Neural crest cell (in vitro differentiated cells): ENCODE measurements at places on chromosomes 6 and 20. TPM values are rescaled to one million over a fixed set of nuclear protein-coding genes. Genes with fewer than 3 reads are reported as not detected.

Gene OOEP
- not detected in 2 replicates for total RNA-seq

GRCh38 chr20:58173930-58174707, 54.3 kb downstream of the ANKRD60 start:
- no peak for DNase-seq

DNA sequence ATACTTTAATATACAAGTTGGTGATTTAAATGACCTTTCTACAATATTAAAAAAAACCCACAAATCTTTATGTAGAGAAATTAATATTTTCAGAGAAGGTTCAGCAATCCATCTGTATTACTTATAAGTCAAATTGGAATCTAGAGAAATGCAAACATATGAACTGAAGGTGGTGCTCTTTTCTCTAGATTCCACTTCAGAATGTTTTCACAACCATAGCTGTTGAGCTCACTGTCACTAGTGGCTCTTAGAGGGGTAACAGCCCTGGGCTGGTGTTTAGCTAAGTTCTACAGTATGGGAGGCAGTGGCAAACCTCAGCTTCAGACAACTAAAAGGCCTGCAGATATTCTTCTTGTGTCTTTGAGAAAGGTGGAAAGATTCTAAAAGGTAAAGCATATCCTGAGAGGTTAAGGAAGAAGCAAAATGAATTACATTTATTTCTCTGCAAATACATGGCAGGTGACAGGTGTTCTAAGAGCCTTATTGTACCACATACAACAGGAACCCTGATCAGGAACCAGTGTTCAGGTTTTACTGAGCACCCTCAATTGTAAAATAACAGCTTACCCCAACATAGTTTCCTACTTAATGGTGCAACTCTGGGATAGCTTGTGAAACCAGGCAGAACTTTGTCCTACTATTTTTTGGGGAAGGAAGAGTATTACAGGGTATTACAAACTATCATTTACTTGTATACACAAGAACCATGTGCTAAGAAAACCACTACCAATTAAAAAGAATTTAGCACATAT, 56.6 kb upstream of the SAMHD1 start:
- DNase-seq, result no peak

DNA sequence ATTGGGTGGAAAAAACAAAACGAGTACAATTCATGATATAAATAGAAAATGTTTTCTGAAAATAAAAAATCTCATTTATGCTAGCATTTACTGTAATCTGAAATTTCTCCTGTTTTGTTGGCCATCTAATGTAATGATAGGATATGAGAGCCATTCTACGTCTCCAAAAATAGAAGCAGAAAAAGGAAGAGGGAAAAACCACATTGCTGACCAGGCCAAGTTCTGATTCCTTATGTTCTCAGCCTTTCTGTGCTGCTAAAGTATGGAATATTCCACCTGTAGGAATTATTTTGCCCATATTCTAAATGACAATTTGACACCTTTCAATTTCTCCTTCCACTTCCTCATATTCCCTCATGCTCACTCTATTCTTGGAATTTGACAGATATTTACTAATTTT, 110.2 kb downstream of the TBXT start:
- DNase-seq, result no peak

DNA sequence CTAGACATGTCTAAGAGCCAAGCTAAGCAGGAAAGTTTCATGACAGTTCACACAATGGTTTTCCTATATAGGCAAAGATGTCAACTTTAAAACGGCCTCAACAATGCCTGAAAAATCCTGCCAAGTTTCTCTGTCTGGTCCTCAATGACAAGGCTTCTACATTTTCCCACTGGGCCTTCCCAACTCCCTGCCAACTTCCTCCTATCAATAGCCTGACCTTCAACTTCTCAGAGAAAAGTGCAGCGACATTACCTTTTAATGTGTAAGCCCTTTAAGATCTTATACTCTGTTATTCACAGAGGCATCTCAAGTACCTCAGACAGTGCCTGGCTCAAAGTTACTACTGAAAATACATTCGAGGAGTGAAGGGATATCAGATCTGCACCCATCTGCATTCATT, 56.2 kb upstream of the BTBD3 start:
- DNase-seq, result no peak

Gene CCM2L
- total RNA-seq, result 0.14 and 0.26 TPM in 2 replicates

Gene BCKDHB
- total RNA-seq, result 24.6 and 27.0 TPM in 2 replicates
